ENCODE measurements at places on chromosomes 12 and 14.

GRCh38 chr12:69254046-69254445, 14.7 kb downstream of the CPSF6 start:
- DNase-seq = peak; percentile 10

DNA sequence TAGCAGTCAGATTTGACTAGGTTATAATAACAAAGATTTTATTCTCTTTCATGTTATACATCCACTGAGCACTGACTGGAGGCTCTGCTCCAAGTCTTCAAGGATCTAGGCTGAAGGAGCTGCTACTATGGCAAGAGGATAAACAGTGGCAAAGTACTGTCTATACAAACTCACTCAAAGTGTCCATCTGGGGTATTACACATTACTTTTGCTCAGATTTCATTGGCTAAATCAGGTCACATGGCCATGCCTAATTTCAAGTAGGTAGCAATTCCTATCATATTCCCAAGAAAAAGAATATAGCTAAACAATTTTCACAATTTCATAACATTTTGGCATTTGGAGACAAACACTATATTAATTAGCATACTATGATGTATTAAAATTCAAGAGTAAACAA, 40.9 kb downstream of the CDK17 start:
- no peak for DNase-seq

GRCh38 chr14:51024377-51024776, 70.5 kb downstream of the TRIM9 start:
- DNase-seq = no peak

DNA sequence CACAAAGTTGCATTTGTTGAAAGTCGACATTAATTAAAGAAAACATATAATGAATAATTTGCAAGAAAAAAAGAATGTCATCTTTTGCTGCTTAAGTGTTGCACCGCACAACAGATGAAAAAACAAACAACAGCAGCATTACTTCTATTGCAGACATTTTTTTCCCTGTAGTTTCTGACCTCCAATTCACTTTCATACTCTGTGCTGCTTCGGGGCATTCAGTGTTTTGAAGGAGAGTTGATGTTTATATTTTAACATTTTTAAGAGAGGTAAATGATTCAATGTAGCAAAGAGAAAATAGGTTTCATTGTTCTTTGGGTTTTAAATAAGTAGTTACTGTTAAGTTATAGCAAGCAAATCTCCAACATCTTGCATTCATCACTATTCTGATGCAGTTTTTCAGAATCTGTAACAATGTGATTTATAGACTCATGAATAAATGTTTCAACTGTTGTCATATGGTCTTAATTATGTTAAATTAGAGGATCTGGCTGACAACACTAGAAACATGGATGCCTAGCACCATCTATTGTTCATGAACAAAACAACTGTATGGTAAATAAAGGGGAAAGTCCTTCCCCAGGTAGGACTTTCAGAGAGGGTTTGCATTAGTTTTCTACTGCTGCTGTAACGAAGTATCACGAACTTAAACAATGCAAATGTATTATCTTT, 168.1 kb downstream of the BCAT1 start:
- DNase-seq = no peak

DNA sequence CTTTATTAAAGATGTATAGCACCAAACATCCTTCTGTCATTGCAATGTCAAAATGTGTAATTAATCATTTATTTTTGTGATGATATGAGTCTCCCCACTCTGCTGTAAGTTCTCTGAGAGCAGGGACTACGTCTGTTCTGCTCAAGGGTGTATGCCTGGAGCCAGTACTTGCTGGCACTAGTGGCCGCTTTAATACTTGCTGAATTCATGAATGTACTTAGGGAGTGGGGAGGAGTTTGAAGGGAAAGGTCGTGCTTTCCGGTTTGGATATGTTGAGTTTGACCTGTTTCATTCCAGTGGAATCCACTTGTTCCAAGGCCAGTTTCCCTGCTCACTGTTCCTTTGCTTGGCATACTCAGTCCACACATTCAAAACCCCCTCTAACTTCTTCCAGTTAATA, 1.9 kb upstream of the DCAF5 start:
- no peak for DNase-seq

DNA sequence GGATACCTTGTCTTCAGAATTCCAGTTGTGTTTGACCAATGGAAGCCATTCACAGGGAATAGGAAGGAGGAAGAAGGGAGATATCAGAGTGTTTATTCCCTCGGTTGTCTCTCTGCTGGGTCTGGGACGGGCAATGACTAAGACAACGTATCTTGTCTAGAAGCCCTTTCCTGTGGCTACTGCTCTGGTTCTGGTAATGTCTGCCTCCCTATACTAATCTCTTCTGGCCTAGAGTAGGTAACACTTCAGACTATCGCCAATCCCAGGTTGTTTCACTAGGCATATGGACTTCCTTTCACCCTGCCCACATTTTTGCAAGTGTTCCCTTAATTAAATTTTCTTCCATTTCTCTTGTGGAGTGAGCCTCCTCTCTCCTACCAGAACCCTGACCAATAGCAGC, 687.7 kb upstream of the TBX3 start:
- no peak for DNase-seq

GRCh38 chr14:104091061-104091926, 5.8 kb downstream of the ASPG start:
- no peak for DNase-seq

DNA sequence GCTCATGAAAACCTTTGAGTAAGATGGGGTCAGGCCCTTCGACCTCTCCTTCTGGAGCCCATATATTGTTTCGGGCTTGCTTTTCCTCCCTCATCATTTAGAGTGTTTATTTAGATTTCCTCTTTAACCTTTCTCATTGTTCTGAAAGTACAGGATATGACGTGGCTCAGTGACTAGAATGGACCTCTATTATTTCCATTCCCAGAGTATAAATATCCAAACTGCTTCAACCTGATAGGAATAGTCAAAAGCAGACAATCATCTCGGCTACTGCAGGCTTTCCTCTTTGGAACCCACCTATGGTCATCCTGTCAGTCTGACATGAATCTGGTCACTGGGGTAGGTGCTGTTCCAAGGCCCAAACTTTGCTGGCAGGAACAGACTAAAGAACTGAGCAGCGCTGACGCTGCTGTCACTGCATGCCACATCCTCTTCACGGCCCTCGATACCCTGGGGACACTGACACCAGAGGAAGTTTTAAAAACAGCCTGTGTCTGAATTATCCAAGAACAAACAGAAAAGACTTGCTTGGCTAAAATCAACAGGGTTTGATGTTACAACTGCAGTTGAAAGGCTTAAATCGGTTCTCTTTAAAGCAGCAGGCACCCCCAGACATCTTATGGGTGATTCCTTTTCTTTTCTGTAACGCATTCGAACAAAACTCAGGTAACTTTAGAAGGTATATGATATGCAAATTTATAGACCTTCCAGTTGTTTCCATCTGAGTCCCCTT, 5.0 kb upstream of the DDX47 start:
- DNase-seq = no peak

DNA sequence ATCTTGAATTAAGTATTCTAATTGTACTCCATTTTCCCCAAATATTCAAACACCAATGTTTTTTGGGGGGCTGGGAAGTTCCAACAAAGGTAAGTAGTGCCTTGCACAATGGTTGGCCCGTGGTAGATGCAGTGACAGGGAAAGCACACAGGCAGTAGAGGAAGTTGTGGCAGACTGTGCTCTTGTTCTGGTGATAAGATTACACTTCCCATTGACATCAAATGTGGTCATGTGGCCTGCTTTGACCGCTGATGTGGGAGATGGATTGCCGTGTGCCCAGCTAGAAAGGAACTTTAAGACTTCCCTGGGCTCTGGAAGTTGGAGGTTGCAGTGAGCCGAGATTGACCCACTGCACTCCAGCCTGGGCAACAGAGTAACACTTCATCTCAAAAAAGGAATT, 223.8 kb downstream of the VRK1 start:
- DNase-seq = no peak

DNA sequence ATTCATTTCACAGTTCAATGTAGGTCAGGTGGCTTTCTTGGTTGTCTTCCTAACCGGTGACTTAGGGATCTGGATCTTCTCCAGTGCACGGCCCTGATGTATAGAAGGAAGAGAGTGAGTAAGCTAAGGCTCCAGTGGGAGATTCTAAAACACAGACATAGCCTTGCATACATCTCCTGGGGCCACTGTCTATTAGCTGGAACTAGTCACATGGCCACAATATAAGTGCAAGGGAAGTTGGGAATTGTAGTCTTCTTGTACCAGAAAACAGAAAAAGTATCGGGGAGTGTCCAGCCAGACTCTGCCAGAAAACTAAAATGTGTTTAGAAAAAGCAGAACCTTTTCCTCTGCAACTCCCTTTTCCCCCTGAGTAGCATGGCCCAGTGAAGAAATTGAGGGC, 531.6 kb downstream of the VRK1 start:
- DNase-seq = no peak

- DNase-seq = no peak
These were observed 718.8 kb upstream of the TMEM132C start for GRCh38 chr12:127548123-127548553.

GRCh38 chr14:96039633-96040311, 610 bp downstream of the C14orf132 start:
- peak; percentile 34 for DNase-seq

- no peak for DNase-seq
These were observed 478.2 kb downstream of the GLT1D1 start for GRCh38 chr12:129331356-129332085.

- DNase-seq = no peak
These were observed 51.2 kb downstream of the TSPAN11 start for GRCh38 chr12:30977537-30978349.

- DNase-seq = no peak
These were observed 79.8 kb downstream of the SRRM4 start for GRCh38 chr12:119060847-119061796.

DNA sequence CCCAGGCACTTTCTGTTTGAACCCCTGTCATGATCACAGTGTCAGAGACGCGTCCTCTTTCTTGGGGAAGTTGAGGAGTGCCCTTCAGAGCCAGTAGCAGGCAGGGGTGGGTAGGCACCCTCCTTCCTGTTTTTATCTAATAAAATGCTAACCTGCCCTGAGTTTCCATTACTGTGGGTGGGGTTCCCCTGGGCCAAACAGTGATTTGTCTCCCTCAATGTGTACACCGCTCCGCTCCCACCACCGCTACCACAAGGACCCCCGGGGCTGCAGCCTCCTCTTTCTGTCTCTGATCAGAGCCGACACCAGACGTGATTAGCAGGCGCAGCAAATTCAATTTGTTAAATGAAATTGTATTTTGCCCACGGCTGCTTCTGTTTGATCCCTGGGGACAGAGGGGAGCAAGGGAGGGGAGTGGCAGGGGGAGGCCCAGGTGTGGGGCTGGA, 5.1 kb downstream of the SHMT2 start:
- no peak for DNase-seq

GRCh38 chr14:54211551-54212308, 185.1 kb upstream of the CDKN3 start:
- peak; percentile 66 for DNase-seq

DNA sequence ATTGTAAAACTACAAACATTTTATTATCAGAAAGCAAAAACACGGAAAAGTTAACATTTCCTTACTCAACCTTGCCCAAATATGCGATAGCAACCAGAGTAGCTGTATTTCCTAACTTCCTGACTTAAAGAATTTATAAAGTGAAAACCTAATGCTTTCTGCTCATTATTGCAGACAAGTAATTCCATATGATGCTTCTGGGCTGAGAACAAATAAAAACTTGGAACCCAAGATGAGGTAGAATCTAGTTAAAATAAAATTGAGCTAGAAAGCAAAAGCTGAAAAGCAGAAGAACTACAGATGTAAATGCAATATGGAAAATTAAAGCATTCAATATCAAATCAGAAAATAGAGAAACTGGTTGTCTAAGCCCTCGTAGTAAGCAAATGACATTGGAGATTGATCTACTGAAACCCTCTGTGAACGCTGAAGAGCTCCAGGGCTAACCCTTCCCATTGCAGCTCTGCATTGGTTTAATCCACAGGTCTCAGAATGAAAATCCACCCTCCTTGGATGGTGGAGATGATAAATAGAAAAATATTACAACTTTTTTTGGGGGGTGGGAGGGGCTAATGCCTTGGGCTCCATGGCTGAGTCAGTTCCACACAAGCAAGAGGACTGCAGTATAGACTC, 40.7 kb downstream of the CORO1C start:
- DNase-seq = no peak

DNA sequence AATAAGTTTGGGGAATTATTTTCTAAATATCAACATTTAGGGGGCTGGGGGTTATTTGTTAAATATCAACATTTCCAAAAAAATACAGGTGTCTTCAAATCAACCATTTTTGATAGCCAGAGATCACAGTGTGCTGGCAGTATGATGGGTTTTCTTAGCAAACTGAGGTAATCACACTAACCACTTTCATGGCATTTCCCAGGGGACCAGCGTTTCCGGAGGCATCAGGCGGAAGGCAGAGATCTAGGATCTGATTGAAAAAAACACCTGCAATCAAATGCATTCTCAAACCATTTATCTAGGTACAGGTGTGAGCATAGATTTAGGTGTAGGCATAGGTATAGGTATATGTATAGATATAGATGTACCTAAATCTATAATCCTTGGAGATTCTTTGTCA, 34.6 kb downstream of the GLRX5 start:
- no peak for DNase-seq

DNA sequence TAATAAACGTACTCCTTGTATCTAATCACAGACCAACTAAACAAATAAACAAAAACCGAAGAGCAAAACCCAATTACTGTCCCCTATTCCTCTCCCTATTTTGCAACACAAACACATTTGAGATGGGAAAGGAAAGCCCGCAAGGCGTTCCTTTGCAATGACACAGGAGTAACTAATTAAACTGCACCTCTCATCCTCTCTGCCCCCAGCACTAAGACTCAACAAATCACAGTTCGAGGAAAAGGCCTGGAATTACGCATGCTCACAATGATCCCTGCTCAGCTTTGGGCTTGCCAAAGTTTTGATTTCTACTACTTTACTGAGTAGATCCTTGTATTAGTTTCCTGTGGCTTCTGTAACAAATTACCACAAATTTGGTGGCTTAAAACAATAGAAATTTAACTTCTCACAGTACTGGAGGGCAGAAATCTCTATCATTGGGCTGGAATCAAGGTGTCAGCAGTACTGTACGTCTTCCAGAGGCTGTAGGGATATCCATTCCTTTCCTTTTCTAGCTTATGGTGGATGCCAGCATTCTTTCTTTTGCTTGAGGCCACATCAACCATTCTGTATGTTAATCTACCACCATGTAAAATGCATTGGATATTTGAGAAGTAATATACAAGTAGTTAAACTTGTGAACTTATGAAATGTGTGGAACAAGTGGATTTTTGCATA, 123.0 kb downstream of the NAV3 start:
- DNase-seq = no peak

GRCh38 chr14:37610945-37611523, 15.6 kb downstream of the TTC6 start:
- DNase-seq = no peak

DNA sequence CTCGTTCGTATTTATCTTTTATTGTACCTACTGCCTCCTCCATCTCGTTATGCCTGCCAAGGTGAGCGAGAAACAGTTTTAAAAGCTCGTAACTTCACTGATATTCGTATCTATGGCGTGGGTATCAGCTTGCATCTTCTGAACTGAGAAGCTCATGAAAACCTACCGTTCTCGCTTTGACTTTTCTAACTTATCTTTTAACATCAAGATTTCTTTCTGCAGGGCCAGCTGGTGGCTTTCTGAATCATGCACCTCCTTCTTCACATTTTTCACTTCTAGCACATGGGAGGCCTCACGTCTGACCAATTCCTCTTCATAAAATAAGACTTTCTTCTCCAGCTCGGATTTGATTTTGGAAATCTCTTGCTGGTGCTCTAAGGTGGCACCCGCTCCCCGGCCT, 45.8 kb downstream of the AMN start:
- DNase-seq = no peak
